ENCODE measurements at places on chromosomes 6 and 20.

DNA sequence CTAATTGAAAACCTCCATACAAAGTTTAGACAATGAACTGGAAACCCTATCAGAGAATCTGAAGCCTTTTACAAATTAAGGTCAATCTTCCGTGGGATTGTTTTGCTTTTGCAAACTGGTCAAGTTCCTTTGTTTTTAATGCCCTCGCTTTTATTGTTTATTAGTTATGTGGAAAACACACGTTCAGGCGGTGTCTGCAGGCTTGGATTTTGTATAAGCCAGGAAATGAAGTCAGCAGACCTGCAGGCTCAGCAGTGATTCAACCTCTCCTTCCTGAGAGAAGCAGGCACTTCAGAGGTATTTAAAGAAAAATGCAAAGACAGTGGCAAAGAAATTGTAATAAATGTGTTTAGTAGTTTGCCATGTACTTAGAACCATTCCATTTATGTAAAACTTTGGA is 103.4 kb upstream of the PDE10A start:
- DNase-seq, result no peak

DNA sequence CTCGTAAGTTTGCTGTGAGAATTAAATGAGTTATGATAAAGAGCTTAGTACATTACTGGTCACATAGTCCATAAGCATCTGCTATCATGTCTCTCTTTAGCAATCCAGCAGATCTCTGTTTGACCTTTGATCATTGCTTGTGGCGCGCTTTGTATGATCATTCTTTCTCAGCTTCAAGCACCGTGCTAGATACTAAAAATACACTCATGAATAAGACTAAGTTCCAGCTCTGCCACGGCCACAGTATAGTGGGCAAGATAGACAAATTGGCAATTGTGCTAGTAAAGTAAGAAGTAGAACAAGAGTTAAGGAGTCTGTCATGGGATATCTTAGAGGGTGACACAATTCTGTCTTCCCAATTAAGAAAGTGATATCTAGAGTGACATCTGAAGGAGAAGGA is 75.2 kb upstream of the ADGRF1 start:
- DNase-seq, result no peak

GRCh38 chr6:37048851-37049757 is 43.6 kb downstream of the FGD2 start:
- DNase-seq, result no peak

DNA sequence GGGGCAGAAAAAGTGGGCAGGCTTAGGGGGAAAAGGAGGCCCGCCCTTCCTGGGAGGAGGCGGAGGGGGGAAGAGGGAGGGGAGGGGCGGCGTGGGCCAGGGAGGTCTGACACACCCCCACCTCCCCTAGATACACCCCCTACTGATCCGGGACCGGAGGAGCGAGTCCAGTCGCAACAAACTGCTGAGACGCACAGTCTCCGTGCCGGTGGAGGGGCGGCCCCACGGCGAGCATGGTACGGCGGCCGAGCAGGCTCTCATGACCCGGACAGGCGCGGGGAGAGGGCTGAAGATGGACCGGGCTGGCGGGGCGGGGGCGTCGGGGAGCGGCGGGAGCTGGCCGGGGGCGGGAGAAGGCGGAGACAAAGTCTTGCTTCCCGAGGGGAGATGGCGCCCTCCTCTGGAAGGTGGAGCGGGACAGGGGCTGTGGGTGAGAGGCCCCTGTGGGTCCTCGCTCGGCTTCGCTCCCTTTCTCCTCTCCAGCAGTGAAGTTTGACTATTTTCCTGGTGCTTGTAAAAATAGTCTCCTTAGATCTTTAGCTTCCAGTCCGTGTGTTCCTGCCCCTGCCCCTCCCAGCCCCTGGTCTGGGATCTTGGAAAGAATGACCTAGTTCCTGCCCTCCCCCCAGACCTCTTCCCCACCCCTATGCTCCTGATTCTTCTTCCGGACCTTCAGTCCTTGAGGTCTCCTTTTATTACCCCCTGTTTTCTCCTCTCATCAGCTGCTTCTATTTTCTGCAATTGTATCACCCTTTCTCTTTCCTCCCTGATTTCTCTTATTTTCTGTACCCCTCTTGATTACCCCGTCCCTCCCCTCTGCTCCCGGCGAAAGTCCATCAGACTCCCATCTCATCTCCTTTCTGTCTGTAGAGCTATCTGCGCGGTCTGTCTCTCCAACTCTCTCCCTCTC is 6.1 kb downstream of the SYNGAP1 start:
- peak; percentile 94 for DNase-seq

- DNase-seq, result peak; percentile 96
Measured at GRCh38 chr6:6699741-6700367, 111.3 kb downstream of the LY86 start.

GRCh38 chr20:24673678-24674570 is 204.5 kb downstream of the SYNDIG1 start:
- DNase-seq, result no peak

- peak; percentile 64 for DNase-seq
Measured at GRCh38 chr6:147621263-147621662, 112.8 kb downstream of the SAMD5 start.

GRCh38 chr6:142627474-142627873 is 317.5 kb downstream of the HIVEP2 start:
- no peak for DNase-seq

DNA sequence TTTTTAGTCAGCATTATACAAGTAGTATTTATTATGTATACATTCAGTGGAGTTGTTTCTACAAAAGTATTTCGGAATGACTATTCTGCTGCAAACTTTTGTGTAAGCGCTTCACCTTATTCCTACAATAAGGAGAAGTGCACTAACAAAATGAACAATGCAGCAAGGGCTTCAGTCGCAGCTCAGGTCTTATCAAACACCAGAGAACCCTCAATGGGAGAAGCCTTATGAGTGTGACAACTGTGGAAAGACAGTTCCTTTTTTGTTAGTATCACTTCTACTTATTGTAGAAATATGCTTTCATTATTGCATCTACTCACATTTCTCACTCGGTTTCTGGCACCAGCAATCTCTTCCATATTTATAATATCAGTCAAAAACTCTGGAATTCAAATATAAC is 18.8 kb downstream of the ZKSCAN3 start:
- DNase-seq, result no peak

DNA sequence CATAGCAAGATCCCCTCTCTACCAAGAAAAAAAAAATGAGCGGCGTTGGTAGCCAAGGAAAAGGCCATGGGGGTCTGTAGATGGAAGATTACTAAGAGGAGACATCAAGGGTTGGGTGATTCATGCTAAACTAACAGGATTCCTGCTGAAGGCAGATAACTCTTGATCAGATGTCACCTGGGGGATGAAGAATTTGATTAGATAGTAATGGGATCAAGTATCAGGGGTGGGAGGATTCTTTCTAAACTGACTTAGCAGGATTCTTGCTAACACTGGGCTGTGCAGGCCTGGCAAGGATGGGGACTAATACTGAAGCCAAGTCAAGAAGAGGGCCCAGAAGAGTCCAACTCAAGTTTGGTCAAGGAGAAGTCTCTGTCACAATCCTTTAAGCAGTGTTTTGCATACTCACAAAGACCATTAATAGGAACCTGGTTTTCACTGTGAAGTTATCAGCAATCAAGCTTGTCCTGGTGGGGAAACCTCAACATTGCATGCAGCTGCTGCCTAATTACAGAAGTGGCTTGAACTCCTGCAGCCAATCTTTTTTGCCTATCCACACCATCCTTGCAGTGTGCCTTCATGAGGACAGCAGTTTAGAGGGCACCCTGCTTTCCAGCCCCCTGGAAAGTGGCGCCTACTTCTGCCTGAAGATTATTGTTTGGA is 61.3 kb downstream of the ANKRD6 start:
- no peak for DNase-seq
